Fibroblast of upper back skin (primary cell): ENCODE measurements at places on chromosomes 13 and 19.

GRCh38 chr13:113229791-113230190 is 20.4 kb downstream of the CUL4A start:
- no peak for DNase-seq

DNA sequence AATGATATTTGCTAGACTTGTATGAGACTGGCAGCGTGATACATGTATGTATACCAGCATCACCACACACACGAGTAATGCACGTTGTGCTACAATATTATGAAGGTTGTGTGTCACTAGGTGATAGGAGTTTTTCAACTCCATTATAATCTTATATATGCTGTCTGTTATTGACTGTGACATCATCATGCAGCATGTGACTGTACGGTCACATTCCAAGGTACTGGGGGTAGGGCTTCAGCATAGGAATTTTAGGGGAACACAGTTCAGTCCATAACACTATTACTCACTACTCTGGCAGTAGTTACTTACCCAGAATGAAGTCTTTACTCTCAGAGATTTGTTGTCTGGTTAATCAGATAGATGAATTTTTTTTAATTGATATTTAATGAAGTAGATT is 91.1 kb downstream of the CDK8 start:
- peak; percentile 33 for DNase-seq

GRCh38 chr19:36101550-36102327 is 9.2 kb upstream of the OVOL3 start:
- no peak for DNase-seq

GRCh38 chr13:28394422-28394821 is 100.5 kb downstream of the FLT1 start:
- DNase-seq = peak; percentile 14
